ENCODE measurements at places on chromosomes 11 and 22. TPM values are rescaled to one million over a fixed set of nuclear protein-coding genes. Genes with fewer than 3 reads are reported as not detected.

Gene MUC5AC
- total RNA-seq, result under 0.01 TPM

Gene SLC17A6
- total RNA-seq, result not detected

Gene PGA4
- total RNA-seq, result 0.06 TPM

Gene TMEM132A
- 5.5 TPM for total RNA-seq

Gene ACR
- not detected for total RNA-seq

Gene ALX4
- not detected for total RNA-seq

Gene ZNF215
- 4.0 TPM for total RNA-seq

Gene RRP7A
- total RNA-seq, result 18.0 TPM

Gene SESN3
- 55.0 TPM for total RNA-seq

Gene TRIM29
- not detected for total RNA-seq

Gene CYB5R2
- total RNA-seq, result 4.6 TPM

Gene APOA1
- total RNA-seq, result 0.87 TPM

Gene OR5A1
- not detected for total RNA-seq

Gene OR52D1
- not detected for total RNA-seq

Gene CD3D
- total RNA-seq, result not detected

Gene TRIM66
- 7.8 TPM for total RNA-seq

Gene TBX10
- total RNA-seq, result not detected

Gene TRPM5
- not detected for total RNA-seq

Gene SMC1B
- total RNA-seq, result 0.13 TPM

Gene RPS25
- 653 TPM for total RNA-seq

Gene PUS3
- 11.4 TPM for total RNA-seq

Gene FDXACB1
- total RNA-seq, result 2.9 TPM

Gene KRTAP5-3
- total RNA-seq, result not detected

Gene RFPL1
- total RNA-seq, result not detected

Gene CRYBA4
- not detected for total RNA-seq

Gene OTUB1
- total RNA-seq, result 37.6 TPM

Gene RPS13
- 807 TPM for total RNA-seq

Gene HTR3B
- total RNA-seq, result not detected

Gene TRIM49
- total RNA-seq, result not detected

Gene C11orf87
- total RNA-seq, result under 0.01 TPM

Gene MFRP
- not detected for total RNA-seq

Gene FIBIN
- 56.8 TPM for total RNA-seq

Gene RTN4R
- total RNA-seq, result 0.13 TPM

Gene KCNQ1OT1
- total RNA-seq, result 2.3 TPM

Gene KCTD14
- 0.25 TPM for total RNA-seq

Gene PHOX2A
- total RNA-seq, result not detected

Gene DNAJB7
- total RNA-seq, result not detected

Gene CACNA1I
- 0.12 TPM for total RNA-seq

Gene MOGAT2
- not detected for total RNA-seq

Gene MPPED1
- total RNA-seq, result not detected

Gene PRRG4
- total RNA-seq, result 0.06 TPM
